ENCODE measurements at places on chromosomes 11 and 22.

DNA sequence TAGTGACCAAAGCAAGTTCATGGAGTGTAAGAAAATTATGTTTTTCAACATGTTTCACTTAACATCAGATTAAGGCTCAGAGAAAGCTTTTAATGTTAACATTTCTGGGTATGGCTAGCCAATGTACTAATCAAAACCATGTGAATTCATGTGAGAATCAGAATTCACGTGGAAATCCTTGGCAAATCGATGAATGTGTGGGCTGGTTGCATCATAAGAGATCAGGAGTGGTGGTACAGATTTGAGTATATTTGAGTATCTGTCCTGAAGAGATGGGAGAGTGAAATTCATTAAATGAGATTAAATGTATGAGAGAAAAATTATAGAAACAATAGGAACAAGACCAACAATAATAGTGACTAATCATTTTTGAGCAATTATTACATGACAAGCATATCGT, 638.6 kb upstream of the ANO5 start:
- no peak for DNase-seq

DNA sequence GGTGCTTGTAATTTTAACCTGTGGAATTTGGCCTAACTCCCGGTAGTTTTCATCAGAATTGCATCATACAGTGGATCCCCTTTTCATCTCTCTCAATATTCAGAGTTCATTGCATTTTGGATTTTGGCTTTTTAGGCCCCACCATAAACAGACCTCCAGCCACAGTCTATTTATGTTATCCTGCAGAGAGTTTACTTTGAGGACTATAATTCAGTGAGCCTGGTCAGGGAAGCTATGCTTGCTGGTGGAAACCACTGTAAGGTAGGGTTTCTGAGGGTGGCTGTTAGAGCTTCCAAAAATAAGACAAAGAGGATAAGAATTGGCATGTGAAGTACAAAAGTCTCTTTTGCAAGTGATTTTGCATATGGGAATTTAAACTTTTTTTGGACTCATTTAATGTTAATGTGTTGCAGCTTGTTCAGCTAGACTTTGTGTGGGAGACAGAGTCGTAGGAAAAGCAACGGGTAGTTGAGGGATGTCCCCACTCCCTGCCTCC, 34.8 kb upstream of the DDI1 start:
- no peak for DNase-seq

DNA sequence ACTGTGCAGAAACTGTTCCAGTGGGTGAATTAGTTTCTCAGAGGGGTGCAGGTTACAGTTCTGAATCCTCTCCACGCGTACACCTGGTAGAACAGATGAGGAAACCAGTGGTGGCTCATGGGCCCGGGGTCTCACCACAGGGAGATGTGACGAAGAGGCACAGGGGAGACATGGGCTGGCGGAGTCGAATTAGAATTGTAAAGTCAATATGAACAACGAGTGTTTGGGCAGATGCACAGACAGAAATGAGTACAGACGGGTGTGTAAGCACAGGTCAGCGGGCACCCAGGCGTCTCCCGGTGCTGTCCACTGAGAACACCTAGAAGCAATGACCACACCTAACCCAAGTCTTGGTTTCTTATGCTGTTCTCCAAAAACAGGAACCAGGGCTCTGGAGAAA, 41.8 kb downstream of the GNB1L start:
- DNase-seq = no peak

DNA sequence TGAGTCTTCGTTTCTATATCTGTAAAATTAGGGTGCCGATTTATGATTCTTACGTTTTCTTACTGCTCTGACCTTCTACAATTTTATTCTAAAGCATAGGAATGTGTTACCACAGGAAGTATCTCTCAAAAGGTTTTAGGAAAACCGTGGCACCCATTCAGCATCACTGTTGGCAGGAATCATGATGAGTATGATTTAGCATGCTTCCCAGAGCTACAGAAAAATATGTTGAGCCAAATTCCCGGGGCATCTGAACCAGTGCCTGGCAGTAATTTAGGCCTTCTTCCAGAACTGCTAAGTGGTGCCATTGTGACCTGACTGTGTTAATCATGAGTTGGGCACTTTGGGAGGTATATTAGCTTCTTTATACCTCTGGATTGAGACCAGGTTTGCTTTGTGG, 605.0 kb upstream of the RAG2 start:
- DNase-seq = no peak

- DNase-seq = no peak
These were observed 20.5 kb downstream of the CHORDC1 start for GRCh38 chr11:90202342-90202741.

- DNase-seq = peak; percentile 78
These were observed 149.3 kb downstream of the FBXO7 start for GRCh38 chr22:32623943-32624342.

GRCh38 chr11:132472411-132473172, 1059.7 kb downstream of the OPCML start:
- DNase-seq = peak; percentile 6

GRCh38 chr22:48478529-48479265, 1349.0 kb downstream of the BRD1 start:
- DNase-seq = no peak

GRCh38 chr11:106304274-106304673, 226.8 kb downstream of the AASDHPPT start:
- DNase-seq = peak; percentile 43

GRCh38 chr11:6194065-6194581, 4.9 kb upstream of the OR52W1 start:
- no peak for DNase-seq

Data from hepatic stellate cell (primary cell).